ENCODE measurements at places on chromosomes 4 and X.
A peak's percentile ranks its signal among the peaks of the same experiment; 100 is the strongest.

GRCh38 chr4:59612235-59612634 is 1587.9 kb upstream of the ADGRL3 start:
- DNase-seq: no peak

- peak; percentile 54 for DNase-seq
These were observed 147.1 kb downstream of the NHS start for GRCh38 chrX:17521871-17522693.

- DNase-seq: no peak
These were observed 33.9 kb downstream of the PCDH7 start for GRCh38 chr4:30754021-30754420.

- no peak for DNase-seq
These were observed 242.2 kb upstream of the GK2 start for GRCh38 chr4:79650217-79650616.

DNA sequence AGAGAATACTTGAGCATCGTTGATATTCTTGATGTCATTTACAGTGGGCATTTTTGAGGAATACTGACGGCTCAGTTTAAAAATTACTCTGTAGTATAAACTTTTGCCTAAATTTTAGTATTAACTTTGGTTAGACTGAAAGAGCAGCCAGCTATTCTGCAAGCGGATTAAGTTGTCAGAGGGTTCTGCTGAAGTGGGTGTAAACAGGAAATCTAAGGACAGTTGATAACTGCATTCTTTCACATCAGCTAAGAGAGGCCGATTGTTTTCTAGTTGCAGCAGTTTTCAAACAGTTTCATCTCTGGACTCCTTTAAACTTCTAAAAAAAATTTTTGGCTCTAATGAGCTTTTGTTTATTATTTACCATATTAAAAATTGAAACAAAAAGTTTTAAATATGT is 149.6 kb downstream of the RAPGEF2 start:
- DNase-seq: no peak

GRCh38 chr4:55337944-55338343 is 8.1 kb upstream of the SRD5A3 start:
- no peak for DNase-seq

- DNase-seq: no peak
These were observed 1131.6 kb upstream of the PCDH7 start for GRCh38 chr4:29588617-29589016.

GRCh38 chr4:155984106-155984797 is 30.6 kb upstream of the CTSO start:
- DNase-seq: no peak

GRCh38 chrX:124300405-124300804 is 32.1 kb upstream of the TEX13D start:
- no peak for DNase-seq

DNA sequence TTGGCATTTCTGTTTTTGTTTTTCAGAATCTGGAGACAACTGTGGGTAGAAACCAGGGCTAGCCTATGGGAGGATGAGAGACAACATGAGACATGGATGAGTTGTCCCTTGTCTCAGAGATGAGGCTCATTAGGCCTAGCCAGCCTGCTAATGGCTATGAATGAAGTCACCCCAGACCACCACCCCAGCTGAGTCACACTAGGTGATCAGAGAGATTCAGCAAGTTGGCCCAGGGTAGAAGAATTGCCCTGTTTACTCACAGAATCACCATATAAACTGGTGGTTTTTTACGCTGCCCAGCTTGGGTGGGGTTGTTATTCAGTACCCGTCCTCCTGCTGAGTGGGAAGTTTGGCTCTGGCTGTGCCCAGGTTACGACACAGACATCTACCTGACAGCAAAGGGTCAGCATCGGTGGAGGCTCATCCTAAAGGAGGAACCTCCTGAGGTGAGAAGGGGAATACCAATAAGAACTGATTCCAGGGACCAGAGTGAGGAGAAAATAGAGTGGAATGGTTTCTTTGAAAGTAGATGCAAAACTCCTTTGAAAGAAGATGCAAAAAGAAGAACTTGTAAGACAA is 17.2 kb upstream of the ARSJ start:
- no peak for DNase-seq

GRCh38 chrX:134478374-134478773 is 18.4 kb downstream of the HPRT1 start:
- no peak for DNase-seq

GRCh38 chrX:38891641-38892413 is 90.6 kb downstream of the MID1IP1 start:
- no peak for DNase-seq

GRCh38 chr4:56511098-56511497 is 5.5 kb downstream of the ARL9 start:
- DNase-seq: no peak

DNA sequence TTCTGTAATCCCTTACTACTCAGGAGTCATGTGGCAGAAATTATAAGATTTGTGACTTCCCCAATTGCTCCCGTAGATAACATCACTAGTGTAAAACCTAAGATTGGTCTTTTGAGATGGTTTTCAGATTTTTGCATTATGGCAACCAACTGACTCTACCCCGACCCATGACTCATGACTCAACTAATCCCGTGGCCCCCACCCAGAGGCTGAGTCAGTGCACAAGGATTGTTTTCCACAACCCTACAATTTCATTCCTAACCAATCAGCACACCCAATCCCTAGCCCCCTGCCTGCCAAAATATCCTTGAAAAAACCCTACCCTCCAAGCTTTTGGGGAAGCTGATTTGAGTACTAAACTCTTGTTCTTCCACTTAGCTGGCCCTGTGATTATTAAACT is 109.4 kb upstream of the FAM9C start:
- no peak for DNase-seq

- DNase-seq: no peak
These were observed 7.6 kb downstream of the ACSL1 start for GRCh38 chr4:184818216-184818564.

DNA sequence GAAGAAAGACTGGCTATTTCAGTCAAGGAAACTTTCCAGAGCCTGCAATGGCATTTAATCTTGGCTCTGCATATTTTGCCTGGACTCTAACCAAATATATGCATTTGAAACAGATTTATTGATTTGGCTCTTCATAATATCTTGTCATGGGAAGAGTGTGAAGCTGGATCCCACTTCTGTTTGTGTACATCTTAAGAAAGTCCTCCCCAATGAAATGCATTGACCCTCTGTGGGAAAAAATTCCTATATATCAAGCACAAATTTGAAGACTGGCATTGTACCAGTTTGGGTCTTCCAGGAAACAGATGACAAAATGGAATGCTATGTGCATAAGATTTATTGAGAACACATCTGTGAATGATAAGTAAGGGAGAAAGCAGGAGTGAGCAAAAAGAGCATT is 897.3 kb upstream of the TENM3 start:
- DNase-seq: no peak

GRCh38 chr4:2757426-2757825 is 1.3 kb upstream of the TNIP2 start:
- peak; percentile 45 for DNase-seq

- DNase-seq: no peak
These were observed 17.7 kb downstream of the OTUD5 start for GRCh38 chrX:48939524-48940228.

DNA sequence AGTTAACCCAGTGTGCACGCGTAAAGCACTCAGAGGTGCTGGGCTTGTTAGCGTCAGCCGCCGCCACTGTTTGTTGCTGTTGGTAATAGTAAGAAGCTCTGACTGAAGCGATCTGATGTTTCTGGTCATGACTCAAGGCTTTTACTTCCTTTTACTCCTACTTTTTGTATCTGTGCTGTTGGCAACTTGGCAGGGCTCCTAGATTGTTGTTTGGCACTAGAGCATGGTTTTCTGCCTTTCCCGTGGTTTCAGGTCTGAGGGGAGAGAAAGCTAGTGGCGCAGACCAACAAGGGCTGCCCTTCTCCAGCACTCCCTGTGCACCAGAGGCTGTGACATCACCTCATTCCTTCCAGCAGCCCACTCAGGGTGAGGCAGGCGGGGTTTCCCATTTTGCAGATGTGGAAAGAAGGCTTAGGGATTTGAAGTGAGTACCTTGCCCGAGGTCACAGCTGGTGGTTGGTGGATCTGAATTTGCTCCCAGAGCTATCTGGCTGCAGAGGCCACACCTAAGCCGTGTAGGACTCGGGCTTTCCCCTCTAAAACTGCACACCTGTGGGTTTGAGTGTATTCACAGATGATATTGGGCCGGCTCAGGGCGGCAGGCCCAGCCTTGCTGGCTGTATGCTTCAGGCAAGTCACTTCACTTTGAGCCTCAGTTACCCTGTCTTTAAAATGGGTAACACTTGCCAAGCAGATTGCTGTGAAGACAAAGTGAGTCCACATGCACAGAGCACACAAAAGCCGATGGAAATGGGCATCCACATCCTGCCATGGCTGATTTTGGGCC is 51.2 kb upstream of the TADA2B start:
- peak; percentile 23 for DNase-seq

GRCh38 chr4:106270736-106271135 is 45.3 kb downstream of the TBCK start:
- DNase-seq: no peak

DNA sequence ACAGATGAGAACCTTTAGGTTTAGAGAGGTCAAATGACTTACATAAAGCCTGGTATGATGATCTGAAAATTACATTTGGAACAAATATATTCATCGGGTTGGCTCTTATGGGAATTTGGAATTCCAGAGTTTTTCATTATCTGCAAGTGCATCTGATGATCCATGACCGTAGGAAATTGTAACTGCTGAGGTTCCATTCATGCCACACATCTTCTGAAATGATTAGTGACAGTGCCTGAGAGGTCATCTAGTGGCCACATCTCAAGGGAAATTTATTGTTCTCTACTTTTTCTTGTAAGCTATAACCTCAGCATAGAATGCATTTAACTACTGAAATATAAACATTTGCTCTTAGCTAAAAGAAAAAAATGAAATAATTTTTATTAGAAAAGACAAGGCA is 105.8 kb upstream of the NWD2 start:
- DNase-seq: no peak

DNA sequence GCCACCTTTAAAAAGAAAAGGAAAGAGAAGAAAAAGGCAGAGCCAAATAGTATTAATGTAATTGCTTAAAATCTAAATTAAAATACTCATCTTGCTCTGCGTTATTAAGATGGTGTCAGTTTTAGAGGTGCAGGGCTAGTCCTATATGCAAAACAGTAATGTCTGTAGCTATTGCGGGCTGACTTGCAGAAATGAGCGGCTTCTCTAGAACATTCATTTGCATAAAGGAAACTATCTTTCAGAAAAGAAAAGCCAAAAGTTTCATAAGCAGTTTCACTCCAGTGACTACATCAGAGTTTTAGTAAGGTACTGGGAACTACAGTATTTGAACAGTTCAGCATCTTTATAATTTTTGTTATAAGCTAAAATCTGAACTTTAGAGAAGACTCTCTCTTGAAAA is 6.0 kb downstream of the SMAD1 start:
- DNase-seq: no peak

GRCh38 chr4:2217726-2218125 is 24.2 kb downstream of the HAUS3 start:
- DNase-seq: no peak

DNA sequence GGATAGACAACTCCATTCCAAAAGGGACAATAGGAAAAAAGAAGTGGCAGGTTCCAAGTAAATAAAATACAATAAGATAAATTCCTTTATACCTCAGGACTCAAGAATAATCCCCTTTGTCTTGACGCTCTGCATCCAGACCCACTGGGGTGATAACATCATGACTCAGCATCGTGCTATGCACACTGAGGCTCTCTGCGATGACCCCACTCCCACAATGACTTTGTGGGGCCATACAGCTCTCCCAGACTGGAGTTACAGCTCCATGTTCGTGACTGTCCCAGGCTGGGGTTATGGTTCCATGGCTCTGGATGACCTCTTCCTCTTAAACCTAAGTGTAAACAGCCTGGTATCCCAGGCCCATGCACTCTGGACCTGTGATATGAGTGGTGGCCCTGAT is 254.5 kb upstream of the ADGRL3 start:
- no peak for DNase-seq

GRCh38 chr4:124321364-124321763 is 391.2 kb downstream of the ANKRD50 start:
- DNase-seq: no peak

DNA sequence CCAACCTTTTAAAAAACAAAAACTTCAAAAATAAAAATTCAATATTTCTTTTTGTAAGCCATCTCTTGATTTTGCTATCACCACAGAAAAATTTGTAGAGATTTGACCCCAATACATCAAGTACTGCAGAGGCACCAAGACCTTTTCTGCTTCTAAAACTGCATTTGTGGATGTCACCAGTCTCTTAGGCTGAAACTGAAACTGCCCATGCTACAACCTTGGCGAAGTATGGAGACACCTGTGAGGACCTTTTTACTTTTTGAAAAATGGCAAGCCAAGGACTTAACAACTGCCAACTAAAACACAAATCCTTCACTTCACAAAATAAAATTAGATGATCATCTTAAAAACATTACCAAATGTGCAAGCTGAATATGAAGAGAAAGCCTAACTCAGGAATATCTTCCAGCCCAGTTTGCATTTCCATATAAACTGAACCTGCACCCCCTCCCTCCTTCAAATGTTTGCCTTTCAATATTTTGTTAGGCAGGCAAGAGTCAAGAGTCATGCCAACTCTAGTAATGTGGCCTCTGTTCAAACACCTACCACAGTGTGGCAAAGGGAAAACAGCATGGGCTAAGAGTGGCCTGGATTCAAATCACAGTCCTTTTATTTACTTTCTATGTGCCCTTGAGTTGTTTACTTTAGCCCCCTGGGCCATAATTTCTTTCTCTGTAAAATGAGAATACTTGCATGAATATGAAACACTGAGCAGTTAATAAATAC is 389.4 kb downstream of the OPHN1 start:
- DNase-seq: no peak

- DNase-seq: no peak
These were observed 15.0 kb upstream of the CT47A1 start for GRCh38 chrX:121000589-121000988.

DNA sequence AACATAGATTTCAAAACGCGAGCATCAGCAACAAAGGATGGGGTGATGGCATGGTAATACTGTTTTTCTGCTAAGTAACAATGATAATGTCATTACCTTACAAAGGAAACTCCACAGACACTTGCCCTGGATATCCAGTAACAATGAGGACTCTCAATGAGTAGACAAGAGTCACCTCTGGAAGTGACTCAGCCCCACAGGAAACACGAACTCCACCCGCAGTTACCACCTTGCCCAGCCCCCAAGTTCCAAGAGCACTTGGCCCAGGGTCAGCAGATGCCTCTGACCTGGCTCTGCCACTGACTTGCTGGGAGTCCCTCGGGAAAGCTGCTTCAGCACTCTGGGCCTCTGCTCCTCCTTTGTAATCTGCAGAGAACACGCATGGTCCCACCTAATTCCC is 110.3 kb upstream of the MAP3K15 start:
- no peak for DNase-seq

DNA sequence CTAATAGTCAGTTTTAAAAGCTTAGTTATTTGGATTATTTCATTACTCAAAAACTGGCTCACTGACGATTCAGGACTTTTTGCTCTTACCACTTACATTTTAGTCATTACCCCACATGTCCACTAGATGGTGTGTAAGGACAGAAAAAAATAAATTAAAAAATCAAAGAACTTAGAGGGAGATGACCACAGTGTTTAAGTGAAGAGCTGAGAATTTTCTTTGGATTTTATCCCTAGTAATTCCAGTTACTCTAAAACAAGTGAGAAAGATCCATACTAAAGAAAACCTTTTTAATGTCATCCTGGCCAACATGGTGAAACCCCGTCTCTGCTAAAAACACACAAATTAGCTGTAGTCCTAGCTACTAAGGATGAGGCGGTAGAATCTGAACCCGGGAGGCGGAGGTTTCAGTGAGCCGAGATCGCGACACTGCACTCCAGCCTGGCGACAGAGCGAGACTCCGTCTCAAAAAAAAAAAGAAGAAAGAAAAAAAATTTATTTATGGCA is 26.4 kb upstream of the TMPRSS11B start:
- no peak for DNase-seq
